ENCODE measurements at places on chromosomes 12 and 14. TPM values are rescaled to one million over a fixed set of nuclear protein-coding genes. Genes with fewer than 3 reads are reported as not detected.

Gene CDKN3
- 7.5 TPM for total RNA-seq

Gene POTEM
- total RNA-seq = not detected

Gene SH2B3
- 7.9 TPM for total RNA-seq

Gene YAF2
- 62.2 TPM for total RNA-seq
